Kidney epithelial cell (primary cell): ENCODE measurements at places on chromosomes 3 and 15.
A peak's percentile ranks its signal among the peaks of the same experiment; 100 is the strongest.

DNA sequence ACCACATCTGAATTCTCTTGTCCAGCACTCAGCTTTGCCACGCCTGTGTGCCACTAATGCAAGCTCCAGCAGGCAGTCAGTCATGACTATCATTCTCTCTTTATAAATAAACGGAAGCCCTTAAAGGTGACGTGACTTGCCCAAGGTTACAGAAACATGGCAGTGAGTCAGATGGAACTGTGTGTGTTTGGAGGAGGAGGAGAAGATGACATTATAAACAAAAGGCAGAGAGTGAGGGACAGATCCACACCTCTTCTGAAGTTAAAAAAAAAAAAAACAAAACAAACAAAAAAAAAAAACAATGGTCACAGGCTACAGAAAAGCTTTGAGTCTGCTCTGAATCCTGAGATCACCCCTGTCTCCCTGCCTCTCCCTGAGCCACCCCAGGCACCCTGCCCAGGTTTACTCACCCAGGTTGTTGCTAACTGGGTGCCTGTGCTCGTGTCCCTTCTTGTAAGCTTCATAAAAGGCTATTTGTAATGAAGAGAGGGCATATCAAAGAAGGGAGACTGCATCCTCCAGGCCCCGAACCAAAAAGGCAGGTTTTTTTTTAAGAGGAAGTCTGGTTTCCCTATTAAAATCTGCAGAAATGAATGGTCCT, 119.7 kb upstream of the PHLDB2 start:
- no peak for DNase-seq

GRCh38 chr15:41917767-41918430, 24.0 kb upstream of the SPTBN5 start:
- DNase-seq = peak; percentile 42

DNA sequence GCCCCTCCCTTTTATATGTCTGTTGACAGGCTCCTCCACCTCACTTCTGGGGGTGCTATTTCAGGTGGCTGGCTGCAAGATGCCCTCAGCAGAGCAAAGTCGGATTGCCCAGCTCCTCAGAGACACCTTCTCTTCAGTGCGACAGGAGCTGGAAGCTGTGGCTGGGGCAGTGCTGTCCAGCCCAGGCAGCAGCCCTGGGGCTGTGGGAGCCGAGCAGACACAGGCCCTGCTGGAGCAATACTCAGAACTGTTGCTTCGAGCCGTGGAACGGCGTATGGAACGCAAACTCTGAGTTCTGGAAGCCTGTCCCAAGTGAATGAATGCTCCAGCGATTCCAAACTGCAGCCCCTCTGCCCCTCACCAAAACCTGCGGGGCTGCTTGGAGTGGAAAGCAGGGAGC, 2.7 kb upstream of the JMJD7 start:
- no peak for DNase-seq

GRCh38 chr3:119125742-119126504, 20.0 kb upstream of the TEX55 start:
- DNase-seq = no peak

DNA sequence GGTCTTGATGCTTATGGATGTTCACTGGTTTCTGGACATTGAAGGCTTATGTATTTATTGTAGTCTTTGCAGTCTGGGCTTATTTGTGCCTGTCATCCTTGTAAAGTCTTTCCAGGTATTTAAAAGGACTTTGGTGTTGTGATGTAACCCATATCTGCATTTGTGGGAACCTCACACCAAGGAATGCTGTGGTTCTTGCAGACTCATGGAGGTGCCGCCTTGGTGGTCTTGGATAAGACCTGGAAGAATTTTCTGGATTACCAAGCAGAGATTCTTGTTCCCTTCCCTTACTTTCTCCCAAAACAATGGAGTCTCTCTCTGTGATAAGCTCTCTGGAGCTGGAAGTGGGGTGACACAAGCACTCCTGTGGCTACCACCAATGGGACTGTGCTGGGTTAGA, 363.5 kb upstream of the NECTIN3 start:
- DNase-seq = no peak

DNA sequence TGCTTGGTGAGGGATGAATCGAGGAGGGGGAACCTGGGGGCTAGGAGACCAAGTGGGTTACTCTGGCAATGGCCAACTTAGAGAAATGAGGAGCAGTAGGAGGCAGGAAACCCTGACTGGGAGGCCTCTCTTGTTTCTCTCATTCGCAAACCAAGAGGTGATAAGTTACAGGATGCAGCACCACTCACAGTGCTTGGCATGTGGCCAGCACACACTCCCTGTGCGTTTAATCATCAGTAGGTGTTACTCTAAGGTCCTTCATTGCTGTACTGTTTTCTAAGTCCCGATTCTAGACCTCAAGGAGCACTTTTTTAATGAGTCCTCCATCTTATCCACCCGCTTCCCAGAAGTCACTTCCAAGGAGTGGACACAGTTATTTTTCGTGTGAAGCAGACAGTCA, 314.1 kb upstream of the TRIM42 start:
- no peak for DNase-seq

GRCh38 chr3:94398036-94398435, 335.2 kb downstream of the NSUN3 start:
- no peak for DNase-seq
